Stimulated activated CD8-positive, alpha-beta memory T cell treated with anti-CD3 and anti-CD28 coated beads, Interleukin-2, amount 100 ng/mL, for 1 hour (primary cell): ENCODE measurements at places on chromosomes 3 and 15.
A peak's percentile ranks its signal among the peaks of the same experiment; 100 is the strongest.

DNA sequence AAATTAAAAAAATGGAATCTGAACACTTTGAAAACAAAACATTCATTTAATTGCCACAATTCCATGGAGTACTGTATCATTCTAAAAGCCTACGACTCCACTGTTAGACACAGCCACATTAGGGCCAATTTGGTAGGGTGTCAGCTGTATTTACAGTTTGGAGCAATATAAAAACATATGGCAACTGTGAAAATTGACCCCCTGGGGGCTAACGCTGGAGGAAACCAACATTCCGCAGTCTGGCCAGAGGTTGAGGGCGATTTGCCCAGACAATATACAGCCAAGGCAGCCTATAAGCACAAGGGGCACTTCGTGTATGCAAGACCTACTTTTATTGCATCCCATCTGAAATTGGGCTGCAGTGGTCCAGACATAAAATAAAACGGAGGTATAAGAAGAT lies 476.5 kb upstream of the WNT5A start:
- no peak for DNase-seq

- no peak for DNase-seq
Measured at GRCh38 chr15:64809649-64810496, 15.6 kb downstream of the PIF1 start.

DNA sequence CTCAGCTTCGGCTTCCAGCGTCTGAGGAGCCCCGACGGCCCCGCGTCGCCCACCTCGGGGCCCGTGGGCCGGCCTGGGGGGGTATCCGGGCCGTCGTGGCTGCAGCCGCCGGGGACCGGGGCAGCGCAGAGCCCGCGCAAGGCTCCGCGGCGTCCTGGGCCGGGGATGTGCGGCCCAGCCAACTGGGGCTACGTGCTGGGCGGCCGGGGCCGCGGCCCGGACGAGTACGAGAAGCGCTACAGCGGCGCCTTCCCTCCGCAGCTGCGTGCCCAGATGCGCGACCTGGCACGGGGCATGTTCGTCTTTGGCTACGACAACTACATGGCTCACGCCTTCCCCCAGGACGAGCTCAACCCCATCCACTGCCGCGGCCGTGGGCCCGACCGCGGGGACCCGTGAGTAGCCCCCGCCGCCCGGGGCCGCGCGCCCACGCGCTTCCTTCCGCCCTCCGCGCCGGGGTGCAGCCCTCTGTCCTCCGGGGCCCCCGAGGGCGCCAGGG lies 462 bp downstream of the EDEM1 start:
- DNase-seq: peak; percentile 30

DNA sequence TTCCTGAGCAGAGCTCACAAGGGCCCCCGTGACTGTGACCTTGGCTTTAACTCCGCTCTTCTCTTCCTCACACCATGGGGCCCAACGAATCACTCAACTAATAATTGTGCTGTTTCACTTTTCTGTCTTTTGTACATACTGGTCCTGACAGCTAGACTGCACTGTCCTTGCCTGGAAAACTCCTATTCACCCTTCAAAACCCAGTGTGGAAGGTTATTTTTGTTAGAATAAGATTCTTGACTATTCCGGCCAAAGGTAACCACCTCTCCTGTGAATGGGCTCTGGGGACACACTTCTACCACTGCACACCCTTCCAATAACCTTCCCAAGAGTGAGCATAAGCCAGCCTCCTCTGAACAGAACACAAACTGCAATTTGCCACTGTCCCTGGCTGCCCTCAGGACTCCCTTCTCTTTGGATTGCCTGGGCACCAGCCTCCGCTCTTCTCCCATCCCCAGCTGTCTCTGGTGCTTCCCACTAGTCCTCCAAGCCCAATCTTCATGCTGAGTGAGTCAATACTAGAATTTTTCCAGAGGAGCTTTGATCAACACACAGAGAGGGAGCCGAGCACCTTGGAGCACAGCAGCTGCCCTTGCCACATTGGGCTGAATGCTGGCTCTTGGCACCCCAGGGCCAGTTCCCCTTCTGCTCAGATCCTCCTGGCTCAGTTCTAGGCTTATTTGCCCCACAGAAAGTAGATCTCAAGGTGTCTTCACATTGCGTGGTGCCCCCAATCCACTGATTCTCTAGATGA lies 2.1 kb downstream of the SCN5A start:
- DNase-seq: no peak

DNA sequence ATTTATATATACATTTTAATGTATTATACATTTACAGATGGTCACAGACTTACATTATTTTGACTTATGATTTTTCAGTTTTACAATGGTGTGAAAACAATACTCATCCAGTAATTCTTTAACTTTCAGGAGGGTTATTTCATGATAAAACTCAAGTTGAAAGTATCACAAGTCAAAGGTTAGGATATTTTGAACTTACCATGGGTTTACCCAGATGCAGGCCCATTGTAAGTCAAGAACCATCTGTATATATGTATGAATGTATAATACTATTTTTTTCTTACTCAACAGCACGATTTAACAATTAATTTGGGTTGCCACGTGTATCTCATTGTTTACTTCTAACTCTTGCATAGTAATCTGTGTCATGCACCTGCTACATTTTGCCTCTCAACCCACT lies 1002.0 kb downstream of the OTOL1 start:
- no peak for DNase-seq

- DNase-seq: no peak
Measured at GRCh38 chr3:128273841-128274573, 120.7 kb downstream of the EEFSEC start.

- no peak for DNase-seq
Measured at GRCh38 chr3:61562721-61563312, 1.4 kb downstream of the PTPRG start.

DNA sequence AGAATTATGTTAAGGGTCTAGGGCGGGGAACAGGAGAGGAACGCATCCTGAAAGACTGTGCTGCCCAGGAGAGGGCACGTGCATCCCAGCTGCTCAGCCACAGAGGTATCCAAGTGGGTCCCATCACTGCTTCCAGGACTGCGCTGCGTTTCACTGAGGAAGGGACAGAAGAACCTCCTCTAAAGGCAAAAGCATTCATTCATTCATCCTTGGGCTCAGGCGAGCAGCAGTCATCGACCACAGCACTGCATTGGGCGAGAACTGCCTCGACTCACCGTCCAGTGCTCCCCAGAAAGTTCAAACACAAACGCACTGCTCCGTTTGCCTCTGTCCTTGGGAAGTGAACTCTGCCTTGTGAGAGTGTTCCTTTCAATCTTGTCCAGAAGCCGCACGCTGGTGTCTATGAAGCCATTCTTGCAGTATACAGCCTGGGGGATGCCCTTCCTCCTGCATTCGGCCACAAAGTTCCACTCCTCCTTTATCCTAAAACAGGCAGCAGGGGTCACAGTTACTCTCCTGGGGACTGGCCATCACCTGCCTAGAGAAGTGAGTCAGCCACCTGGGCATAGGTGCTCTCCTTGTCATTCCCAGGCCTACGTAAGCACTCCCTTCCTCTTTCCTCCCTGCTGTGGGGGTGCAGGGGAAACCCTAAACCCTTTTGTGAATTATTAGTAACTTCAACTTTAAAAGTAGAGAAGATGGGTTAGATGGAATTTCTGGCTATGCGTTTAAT lies 21.2 kb downstream of the LRRC2 start:
- no peak for DNase-seq

- DNase-seq: no peak
Measured at GRCh38 chr15:28984421-28985315, 98.9 kb downstream of the APBA2 start.

GRCh38 chr15:29056839-29057450 lies 171.2 kb downstream of the APBA2 start:
- DNase-seq: no peak

DNA sequence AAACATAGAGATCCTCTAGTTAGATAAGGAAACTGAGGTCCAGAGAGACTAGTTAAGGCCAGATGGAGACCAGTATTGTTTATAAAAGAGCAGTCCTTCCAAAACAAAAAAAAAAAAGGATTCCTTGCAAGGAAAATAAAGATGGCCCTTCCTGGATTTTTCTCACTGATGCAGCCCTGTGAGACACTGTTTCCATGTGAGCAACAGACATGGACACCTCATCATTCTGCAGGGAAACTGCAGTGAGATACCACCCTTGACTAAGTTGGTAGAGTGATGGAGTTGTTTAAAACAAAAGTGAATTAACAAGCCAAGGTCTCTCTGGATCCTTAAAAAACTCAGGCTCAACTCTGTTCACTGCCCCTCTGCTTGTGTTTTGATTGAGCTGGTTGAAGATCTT lies 65.6 kb upstream of the MYZAP start:
- DNase-seq: no peak

DNA sequence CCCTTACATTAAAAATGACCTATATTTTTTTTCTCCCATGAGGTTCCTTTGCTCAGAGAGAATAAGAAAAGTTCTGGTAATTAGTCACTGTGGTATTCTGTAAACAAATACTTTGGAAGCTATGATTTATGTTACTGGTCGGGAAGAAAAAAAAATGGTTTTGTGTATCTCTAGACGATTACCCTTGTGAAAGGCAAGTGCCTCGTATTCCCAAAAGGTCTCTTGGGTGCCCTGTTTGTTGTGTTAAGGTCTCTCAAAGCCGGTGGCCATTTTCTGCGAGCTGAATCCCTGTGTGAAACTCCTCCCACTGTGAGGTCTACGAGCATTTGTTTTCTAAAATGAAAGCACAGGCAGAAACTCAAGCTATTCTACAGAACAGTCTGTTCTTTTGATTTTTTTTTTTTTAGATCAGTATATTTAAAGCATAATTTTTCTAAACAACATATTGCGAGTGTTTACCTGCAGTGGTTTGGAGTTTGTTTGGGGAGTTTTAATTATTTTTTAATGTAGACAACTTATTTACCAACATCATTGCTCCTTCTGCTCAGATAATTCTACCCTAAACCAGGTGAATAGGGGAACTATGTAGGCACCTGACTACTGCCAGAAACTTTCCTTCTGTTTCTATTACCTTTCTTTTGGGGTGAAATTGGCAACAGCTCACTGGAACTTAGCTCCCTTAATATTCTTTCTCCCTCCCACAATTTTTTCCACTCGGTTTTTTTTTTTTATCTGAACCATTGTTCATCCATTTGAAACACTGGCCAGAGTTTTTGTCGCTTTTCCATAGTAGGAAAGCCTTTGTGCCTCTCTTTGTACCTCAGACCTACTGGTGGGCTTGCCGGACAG lies 44.0 kb downstream of the ZBTB38 start:
- DNase-seq: no peak

GRCh38 chr3:97968376-97968775 lies 3.9 kb downstream of the RIOX2 start:
- DNase-seq: no peak

GRCh38 chr15:60972301-60972700 lies 256.8 kb downstream of the RORA start:
- no peak for DNase-seq

DNA sequence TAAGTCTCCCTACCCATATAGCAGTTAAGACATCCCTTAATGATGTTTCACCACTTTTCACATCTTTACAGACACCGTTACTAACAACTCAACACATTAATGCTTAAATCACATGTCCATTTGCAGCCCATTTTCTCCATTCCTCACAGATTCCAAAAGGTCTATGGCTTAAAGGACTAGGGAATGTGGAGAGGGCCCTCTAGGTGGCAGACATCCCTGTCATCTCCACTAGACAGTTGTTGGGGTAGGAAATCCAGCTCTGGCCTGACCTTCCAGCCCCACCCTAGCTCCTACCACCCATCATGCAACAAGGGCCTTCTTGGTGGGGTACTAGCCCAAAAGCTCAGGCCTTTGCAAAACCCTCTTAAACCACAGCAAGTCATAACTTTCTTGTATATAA lies 25.2 kb downstream of the CPEB1 start:
- DNase-seq: no peak

- DNase-seq: no peak
Measured at GRCh38 chr3:87375231-87375682, 98.9 kb upstream of the POU1F1 start.

DNA sequence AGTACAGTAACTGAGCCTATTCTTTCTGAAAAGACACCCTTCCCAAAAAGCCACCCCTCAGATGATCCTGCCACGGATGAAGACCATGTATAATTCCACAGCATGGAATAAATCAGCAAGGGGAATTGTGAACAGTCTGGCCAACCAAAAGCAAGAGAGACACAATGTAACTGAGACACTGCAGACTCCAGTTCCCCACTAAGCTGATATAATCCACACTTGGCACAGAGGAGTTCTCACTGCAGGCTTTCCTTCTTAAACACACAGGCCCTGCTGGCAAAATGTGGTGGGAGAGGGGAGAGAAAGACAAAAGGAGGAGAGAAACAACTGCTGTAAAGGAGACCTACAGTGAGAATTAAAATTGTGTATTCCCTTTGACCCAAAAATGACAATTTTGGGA lies 12.7 kb downstream of the GPR156 start:
- DNase-seq: no peak

- no peak for DNase-seq
Measured at GRCh38 chr3:71532639-71533395, 50.7 kb downstream of the FOXP1 start.

- no peak for DNase-seq
Measured at GRCh38 chr15:73078722-73079121, 26.5 kb downstream of the NEO1 start.

DNA sequence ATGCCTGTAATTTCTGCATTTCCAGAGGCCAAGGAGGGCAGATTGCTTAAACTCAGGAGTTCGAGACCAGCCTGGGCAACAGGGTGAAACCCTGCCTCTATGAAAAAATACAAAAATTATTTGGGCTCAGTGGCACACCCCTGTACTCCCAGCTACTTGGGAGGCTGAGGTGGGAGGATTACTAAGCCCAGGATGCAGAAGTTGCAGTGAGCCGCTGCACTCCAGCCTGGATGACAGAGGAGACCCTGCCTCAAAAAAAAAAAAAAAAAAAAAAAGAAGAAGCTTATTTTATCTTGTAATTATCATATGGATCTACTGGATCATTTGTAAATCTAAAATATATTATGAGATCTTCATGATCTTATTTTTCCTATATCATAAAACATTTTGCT lies 84.1 kb downstream of the PPCDC start:
- no peak for DNase-seq

DNA sequence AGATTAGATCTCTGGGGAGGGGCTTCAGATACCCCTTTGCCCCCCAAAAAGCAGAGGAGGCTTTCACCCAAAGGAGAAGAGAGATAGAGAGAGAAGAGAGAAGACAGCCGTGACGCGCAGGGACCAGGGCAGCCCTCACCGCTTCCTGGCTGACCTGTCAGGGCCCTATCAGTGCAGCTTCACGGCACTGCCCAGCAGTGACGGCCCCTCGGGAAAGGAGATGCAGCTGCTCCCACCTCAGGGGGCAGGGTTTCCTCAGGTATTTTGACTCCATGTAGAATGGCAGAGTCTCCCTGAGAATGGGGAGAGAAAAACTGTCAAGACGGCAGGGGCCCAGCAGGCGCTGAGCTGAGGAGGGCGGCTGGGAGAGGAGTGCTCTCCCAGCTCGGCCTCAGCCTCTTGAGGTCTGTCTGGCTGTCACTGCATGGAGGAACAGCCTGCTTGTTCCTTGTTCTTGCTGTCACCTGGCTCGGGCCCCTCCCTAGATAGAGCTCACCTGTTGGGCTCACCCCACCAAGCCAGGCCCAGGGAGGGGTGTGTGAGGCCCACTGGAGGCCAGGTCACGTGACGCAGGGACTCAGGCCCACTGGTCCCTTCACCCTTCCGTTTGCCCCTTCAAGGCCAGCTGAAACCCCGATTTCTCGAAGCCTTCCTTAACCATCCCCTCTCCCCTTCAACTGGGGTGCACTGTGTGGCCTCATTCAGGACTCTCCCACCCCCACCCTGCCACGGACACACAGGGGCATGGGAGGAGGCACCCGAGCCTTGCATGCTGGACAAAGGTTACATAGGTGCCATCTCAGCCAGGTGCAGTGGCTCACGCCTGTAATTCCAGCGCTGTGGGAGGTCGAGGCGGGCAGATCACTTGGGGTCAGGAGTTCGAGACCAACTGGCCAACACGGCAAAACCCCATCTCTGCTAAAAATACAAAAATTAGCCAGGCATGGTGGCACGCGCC lies 28.2 kb downstream of the LOXL1 start:
- no peak for DNase-seq
